ENCODE measurements at places on chromosomes 7 and 10.

- no peak for DNase-seq
Measured at GRCh38 chr10:130066743-130067142, 43.9 kb downstream of the C10orf143 start.

DNA sequence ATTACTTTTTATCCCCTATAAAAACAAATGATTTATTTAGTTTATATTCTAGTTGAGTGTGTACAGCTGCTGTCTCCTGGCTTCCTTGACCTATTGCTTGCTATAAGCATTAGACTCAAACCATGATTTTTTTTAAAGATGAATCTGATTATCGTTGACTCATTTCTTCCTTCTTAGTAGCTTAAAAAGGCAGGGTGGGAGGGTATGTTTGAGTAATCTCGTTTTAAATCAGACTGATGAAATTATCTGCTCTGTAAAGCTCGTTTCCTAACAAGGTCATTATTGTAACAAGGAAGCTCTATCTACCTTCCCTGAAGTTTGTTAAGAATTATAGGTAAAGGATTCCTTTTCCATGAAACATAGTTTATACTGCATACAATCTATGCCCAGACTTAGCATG lies 276.3 kb upstream of the KCND2 start:
- DNase-seq: no peak

- no peak for DNase-seq
Measured at GRCh38 chr7:107843184-107843583, 40.2 kb upstream of the SLC26A3 start.

- no peak for DNase-seq
Measured at GRCh38 chr10:86443936-86444335, 77.3 kb upstream of the GRID1 start.

GRCh38 chr10:126928274-126928673 lies 23.0 kb downstream of the DOCK1 start:
- no peak for DNase-seq

GRCh38 chr10:21452203-21452602 lies 73.3 kb downstream of the SKIDA1 start:
- DNase-seq: no peak

DNA sequence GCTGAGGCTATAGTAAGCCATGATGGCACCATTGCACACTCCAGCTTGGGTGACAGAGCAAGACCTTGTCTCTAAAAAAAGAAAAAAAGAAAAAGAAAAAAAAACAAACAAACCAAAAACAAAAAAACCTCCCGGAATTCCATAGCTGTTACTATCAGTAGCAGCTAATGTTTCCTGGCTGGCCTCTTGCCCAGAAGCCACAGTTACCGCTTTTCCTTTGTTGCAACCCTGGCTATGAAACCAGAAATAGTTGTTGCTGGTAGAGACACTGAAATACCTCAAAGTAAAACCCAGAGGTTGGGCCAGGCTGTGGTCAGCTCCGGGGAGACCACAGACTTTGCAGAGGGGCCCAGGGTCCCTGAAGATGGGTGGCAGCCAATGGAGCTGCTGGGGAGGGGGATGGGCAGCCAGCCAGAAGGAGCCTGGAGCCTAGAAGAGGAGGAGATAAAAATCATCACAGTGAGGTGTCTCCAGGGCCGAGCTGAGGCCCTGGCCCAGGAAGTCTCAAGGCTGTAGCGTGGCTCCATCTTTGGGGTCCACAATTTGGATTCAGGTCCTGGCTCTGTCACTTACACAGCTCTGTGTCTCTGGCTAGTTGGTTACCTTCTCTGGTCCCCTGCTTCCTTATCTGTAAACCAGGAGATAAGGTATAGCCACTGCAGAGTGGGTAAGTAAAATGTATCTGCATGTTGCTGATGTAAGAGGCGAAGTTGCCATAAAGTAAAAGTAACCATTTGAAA lies 3.4 kb upstream of the CHST12 start:
- no peak for DNase-seq

DNA sequence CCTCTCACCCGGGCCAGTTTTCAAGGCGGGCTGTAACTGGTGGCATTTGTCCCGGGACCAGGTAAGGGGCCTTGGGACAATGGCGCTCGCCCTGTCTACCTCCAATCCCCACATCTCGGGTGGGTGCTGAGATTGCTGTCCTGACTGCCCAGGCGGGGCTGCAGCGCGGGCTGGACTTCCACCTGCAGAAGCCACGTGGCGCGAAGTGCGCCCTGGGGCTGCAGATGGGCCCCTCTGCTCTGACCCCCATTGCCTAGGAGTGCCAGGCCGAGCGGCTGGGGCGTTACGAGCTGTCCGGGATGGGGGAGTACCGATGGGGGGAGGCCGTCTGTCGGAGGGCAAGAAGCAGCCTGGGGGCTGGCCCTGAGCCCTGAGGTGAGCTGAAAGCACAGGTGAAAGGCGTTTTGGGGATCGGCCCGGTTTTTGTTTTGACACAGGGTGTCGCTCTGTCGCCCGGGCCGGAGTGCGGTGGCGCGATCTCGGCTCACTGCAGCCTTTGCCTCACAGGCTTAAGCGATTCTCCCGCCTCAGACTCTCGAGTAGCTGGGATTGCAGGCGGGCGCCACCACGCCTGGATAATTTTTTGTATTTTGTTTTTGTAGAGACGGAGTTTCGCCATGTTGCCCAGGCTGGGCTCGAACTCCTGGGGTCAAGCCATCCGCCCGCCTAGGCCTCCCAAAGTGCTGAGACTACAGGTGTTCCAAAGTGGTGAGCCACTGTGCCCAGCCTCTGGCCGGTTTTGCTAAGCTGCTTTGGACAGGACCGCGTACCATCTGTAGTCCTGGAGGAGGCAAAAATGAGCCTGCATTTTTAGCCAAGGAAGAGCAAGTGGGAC lies at the start of gene SFXN2:
Gene SFXN2 (plus strand): TSS at position 16 of the 835 bp plus-strand sequence. CDS start 12,001 bp downstream, outside the sequence.
- DNase-seq: peak; percentile 29

Data from stimulated activated CD4-positive, alpha-beta T cell treated with anti-CD3 and anti-CD28 coated beads, TNF-alpha, amount 100 ng/mL, for 4 hours (primary cell).